ENCODE measurements at places on chromosomes 6 and 20. TPM values are rescaled to one million over a fixed set of nuclear protein-coding genes. Genes with fewer than 3 reads are reported as not detected.

TASP1 gene
- total RNA-seq, result 22.3 TPM

C4B gene
- 4.0 TPM for total RNA-seq

GRM1 gene
- total RNA-seq, result not detected

BPIFB2 gene
- not detected for total RNA-seq

INSM1 gene
- not detected for total RNA-seq

TTLL9 gene
- not detected for total RNA-seq

CYP24A1 gene
- 0.12 TPM for total RNA-seq

ARID1B gene
- total RNA-seq, result 180 TPM

PEX3 gene
- 14.2 TPM for total RNA-seq

EFCAB8 gene
- 2.3 TPM for total RNA-seq

DNMT3B gene
- total RNA-seq, result 0.42 TPM

SLC4A11 gene
- 0.31 TPM for total RNA-seq

CCDC170 gene
- 0.20 TPM for total RNA-seq

CRISP2 gene
- not detected for total RNA-seq

OPRL1 gene
- 1.2 TPM for total RNA-seq

SLC22A3 gene
- not detected for total RNA-seq

AKAP12 gene
- total RNA-seq, result 0.75 TPM

CRISP3 gene
- total RNA-seq, result not detected

ZFP57 gene
- 2.9 TPM for total RNA-seq

STMND1 gene
- total RNA-seq, result not detected

NKX2-2 gene
- not detected for total RNA-seq

MAPK13 gene
- 52.1 TPM for total RNA-seq

LY6G6D gene
- total RNA-seq, result 0.94 TPM

PTCRA gene
- total RNA-seq, result 3.7 TPM

MCCD1 gene
- not detected for total RNA-seq

PPARD gene
- total RNA-seq, result 20.4 TPM

PKIG gene
- total RNA-seq, result 0.82 TPM

THBD gene
- total RNA-seq, result 2.1 TPM

PSORS1C2 gene
- not detected for total RNA-seq

TRPC4AP gene
- 72.3 TPM for total RNA-seq

MROH8 gene
- 3.2 TPM for total RNA-seq

TULP1 gene
- total RNA-seq, result not detected

SLC22A16 gene
- not detected for total RNA-seq

KCNK17 gene
- not detected for total RNA-seq

SCUBE3 gene
- 0.31 TPM for total RNA-seq

SLC17A1 gene
- total RNA-seq, result 0.27 TPM

TFEB gene
- total RNA-seq, result 56.0 TPM

NMBR gene
- not detected for total RNA-seq

PSORS1C1 gene
- not detected for total RNA-seq

KIAA1755 gene
- total RNA-seq, result not detected

GGTLC1 gene
- total RNA-seq, result not detected

GRIK2 gene
- total RNA-seq, result not detected

ANKRD66 gene
- total RNA-seq, result not detected

TGIF2 gene
- 28.5 TPM for total RNA-seq

SLC22A2 gene
- total RNA-seq, result not detected

SGK2 gene
- 1.2 TPM for total RNA-seq
